ENCODE measurements at places on chromosomes 4 and X.

GRCh38 chr4:156475322-156475721 is 496.3 kb downstream of the PDGFC start:
- no peak for DNase-seq

DNA sequence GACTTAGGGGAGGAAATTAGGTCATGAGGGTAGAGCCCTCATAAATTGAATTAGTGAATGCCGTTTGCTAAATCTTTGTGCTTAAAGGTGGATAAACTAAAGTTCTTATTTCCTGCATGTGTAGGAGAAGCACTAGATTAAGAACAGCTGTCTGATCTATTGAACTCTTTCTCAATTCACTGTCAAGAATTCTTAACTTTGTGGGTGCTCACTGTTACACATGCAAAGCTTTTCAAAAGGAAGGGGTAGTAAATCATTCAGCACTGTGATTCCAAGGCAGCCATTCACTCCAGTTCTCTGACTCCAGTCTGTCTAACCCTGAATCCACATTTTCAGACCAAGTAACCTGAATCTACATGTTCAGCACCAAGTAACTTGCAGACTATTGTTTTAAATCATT is 1520.1 kb downstream of the PCDH18 start:
- DNase-seq: no peak

GRCh38 chrX:15939737-15940136 is 85.1 kb upstream of the AP1S2 start:
- no peak for DNase-seq

GRCh38 chr4:108043526-108043925 is 53.8 kb downstream of the HADH start:
- DNase-seq: no peak

- no peak for DNase-seq
These were observed 1511.1 kb downstream of the TECRL start for GRCh38 chr4:62898115-62898514.

GRCh38 chr4:69485130-69485529 is 10.6 kb downstream of the UGT2B4 start:
- DNase-seq: no peak

- DNase-seq: no peak
These were observed 101.3 kb downstream of the TBL1X start for GRCh38 chrX:9566150-9566621.

- peak; percentile 88 for DNase-seq
These were observed 9.9 kb downstream of the ZNF157 start for GRCh38 chrX:47380268-47380667.

DNA sequence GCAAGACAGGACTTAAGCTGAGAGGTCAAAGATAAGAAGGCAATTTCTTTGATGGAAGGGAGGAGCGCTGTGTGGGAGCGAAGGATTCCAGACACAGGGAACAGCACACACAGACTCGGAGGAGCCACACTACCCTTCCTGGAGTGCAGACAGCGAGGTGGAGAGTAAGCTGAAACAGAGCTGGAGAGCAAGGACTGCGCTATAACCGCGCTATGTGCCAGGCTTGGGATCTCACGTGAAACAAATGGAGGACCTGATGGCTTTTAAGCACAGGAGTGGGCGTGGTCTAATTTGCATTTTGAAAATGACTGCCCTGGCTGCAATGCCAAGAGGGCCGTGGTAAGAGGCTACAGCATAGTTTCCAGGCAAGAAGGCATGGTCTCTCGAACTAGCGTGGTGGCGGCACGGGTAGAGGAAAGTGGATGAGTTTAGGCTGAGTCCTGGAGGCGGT is 113.9 kb upstream of the SORBS2 start:
- DNase-seq: no peak

DNA sequence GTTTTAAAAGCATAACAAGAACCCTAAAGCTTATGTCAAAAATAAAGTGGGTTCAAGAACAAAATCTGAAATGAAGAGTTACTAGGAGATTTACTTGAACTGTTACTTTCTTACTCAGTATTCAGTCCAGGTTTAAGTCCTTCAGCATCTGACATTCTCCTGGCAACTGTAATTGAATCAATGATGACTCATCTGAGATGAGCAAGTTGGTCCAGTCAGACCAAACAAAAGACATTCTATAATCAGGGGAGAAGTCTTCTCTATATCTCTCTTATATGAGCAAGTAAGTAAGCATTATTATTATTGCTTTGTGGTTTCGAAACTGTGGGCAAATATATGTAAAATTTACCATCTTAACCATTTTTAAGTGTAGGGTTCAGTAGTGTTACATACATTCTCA is 34.6 kb downstream of the MAP9 start:
- no peak for DNase-seq

- no peak for DNase-seq
These were observed 95.1 kb downstream of the GPM6A start for GRCh38 chr4:175716961-175717360.

DNA sequence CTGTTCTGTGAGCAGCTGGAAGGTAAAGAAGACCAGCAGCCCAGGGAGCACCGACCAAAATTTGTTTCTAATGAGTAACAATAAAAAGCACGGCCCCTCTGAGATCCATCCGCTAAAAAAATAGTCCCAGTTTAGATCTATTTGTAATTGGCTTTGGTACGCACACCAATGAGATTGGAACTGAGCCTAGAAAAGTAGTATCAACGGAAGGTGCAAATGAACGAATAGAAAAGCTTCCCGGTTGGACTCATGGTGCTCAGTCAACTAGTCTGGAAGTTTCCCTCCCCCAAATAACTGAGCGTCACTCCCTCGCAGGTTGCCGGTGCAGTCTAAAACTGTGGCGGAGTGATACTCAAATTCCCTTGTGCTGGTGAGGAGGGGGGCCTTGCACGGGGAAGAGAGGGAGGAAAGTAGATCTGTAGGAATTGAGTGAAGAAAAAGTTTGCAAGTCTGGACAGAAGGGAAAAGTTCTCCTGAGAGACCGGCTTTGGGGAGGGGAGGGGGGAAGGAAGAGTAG is at the start of gene COL4A5:
TSS of gene COL4A5 (plus strand) at position 413 of the 517 bp plus-strand sequence. CDS start 288 bp downstream, outside the sequence.
- DNase-seq: no peak

DNA sequence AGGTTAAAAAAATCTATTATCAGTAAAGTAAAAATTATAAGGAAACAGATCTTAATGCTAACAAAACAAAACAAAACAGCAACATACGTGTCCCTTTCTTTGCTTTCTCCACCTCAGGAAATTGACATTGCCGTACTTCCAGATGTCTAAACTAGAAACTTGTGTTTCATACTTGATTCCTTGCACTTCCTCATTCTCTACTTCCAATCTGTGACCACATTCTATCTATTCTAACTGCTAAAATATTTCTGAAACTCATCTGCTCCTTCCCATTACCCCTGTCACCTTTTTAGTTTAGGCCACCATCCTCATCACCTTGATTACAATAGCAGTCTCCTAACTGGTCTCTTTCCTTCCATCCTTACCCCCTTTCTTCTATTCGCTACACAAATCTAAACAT is 22.5 kb upstream of the RPA4 start:
- no peak for DNase-seq

- no peak for DNase-seq
These were observed 11.6 kb downstream of the THAP6 start for GRCh38 chr4:75525910-75526309.

GRCh38 chr4:106364282-106364681 is 4.3 kb downstream of the GIMD1 start:
- no peak for DNase-seq

- no peak for DNase-seq
These were observed 46.0 kb upstream of the SHOX start for GRCh38 chrX:584572-584971.

DNA sequence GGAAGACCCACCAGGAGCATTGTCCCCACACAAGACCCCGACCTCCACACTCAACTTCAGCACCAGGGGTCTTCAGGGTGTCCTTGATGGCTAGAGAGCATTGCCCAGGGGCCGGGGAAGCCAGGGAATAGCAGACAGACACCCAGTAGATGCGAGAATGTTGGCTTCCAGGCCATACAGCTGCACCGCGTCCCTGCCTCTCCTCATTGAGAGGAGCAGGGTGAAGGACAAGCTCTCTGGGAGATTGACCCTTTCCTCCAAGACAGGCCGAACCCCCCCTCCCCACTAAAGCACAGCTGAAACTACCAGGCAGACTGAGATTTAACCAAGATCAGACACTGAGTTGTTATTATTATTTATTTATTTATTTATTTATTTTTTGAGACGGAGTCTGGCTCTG is 42.6 kb upstream of the SLC25A4 start:
- no peak for DNase-seq

DNA sequence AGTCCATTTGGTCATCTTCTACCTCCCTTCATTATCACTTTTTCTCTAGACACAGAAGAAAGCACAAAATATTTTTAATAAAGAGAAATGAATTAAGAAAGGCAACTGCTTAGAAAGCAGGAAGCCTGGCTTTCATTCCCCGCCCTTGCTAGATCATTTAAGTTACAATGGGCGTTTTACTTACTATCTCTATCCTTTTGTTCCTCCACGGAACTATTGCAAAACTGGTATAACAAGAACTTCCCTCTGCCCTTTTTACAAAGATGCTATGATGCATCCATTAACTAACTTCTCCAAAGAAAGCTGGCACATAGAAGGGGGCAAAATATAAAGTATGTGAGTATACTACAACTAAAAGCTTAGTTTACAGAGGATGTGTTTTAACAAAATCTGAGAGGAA is 434.5 kb upstream of the FTHL17 start:
- no peak for DNase-seq

DNA sequence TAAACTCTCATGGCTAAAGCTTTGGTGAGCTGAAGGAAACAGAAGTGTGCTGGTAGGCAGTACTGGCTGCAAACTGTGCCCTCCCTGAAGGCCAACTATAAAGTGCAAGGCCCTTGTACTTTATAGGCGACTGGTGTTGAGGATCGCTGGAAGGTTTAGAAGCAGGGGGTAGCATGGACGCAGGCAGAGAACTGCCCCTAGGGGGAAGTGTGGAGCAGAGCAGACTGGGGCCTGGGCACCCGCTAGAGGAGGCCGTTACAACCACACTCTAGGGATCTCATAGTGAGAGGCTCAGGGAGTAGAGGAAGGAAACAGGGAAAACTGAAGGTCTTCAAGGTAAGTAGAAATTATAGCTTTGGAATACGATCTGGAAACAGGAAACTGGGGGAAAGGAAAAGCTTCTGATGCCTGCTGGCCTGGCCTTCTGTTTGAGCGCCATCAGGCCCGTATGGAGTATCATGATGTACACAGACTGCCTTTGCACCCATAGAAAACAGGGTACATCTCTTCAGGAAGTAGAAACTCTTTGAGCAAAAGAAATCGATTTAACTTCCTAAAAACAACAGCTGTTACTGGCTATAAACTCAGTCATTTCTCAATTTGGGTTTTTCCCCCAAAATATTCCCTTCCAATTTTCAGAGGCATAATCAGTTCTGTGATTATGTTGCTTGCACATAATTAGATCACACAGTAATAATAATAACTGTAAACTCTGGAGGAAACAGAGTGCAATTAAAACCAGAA is 23.9 kb upstream of the TMSB4X start:
- peak; percentile 81 for DNase-seq

DNA sequence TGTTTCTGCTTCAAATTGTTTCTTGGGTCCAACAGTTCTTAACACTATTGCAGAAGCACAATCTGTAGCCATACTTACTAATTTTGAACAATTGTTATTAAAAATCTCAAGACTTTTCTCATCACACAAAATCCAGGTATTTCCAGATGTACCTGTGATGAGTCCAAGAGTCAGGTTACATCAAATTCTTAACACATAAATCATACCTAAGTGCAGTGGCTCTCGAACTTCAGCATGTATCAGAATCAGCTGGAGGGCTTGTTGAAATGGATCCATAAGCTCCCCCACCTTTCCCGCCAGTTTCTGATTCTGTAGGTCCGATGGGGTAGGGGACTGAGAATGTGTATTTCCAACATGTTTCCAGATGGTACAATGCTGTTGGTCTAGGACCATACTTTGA is 10.6 kb downstream of the FAM120C start:
- no peak for DNase-seq

GRCh38 chrX:41382714-41383645 is 49.0 kb downstream of the DDX3X start:
- peak; percentile 66 for DNase-seq

DNA sequence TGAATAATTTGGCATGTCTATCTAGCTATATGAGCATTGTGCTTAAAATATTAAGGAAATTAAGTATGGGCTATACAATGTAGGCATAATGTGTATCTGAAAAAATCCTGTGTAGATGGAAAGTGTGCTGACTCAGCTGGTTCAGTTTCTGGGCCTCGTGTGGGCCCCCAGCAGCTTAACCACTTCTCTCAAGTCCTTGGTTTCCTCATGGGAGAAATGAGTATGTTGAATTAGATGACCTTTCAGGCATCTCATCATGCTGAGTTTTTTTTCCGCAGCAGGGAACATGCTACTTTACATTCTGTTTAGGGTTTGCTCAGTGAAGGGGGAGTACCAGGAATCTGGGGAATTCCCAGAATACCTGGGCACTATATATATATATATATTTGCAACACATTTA is 30.5 kb downstream of the RHOH start:
- peak; percentile 56 for DNase-seq

DNA sequence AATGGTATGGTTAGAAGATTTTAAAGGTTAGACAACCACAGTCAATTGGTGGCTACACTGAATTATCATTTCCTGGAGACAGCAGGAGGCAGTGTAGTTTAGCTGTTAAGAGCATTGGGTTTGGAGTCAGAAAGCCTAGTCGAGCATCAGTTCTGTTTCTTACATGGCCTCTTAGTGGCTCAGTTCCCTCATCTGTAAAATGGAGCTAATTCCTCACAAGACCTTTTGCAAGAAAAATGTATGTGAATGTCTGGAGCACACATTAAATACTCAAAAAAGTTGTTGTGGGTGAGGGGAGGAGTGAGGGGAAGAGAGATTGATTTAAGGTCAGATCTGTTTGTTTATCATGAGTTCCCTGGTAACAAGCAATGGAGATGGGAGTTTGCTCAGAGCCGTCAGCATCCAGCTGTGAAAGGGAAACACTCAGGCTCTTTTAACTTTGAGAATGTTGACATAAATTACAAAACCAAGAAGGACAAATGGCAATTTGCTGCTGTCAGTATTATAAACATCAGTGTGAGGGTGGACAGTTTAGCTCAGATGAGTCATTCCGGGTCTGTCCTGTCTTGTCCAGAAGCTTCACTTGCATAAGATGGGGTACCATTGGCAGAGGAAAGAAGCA is 98.2 kb upstream of the PGRMC2 start:
- DNase-seq: no peak

- no peak for DNase-seq
These were observed 42.0 kb downstream of the MFAP3L start for GRCh38 chr4:169984173-169984572.

DNA sequence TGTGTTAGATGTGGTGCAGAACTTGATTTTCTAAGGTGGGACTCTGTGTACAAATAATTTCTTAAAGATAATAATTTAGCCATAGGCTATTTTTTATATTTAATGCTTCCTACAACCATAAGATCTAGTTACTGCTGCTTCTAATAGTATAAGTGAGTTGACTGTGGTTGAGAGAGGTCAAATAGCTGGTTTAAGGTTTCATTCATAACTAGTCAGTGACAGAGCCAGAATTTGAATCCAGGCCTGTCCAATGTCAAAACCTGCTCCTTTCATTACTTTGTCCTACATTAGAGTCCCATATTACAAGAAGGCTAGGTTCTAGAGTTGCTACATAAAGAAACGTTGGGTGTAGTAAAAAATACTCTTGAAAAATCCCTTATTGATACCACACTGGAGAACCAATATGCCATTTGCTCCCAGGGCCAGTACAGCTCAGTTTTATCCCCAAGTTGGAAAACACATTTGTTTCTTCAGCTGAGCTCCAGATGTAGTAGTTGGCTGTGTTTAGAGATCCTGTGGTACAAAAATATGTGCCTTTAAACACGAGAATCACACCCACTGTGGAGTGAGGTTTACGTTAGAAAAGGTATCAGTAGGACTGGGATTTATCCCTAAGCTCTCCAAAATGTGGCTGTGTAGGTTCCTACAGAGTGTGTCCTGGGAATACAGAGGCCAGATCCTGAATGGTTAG is 84.3 kb downstream of the REPS2 start:
- DNase-seq: no peak
